Activated CD8-positive, alpha-beta T cell treated with anti-CD3 and anti-CD28 coated beads for 36 hours (primary cell): ENCODE measurements at places on chromosomes 4 and X. TPM values are rescaled to one million over a fixed set of nuclear protein-coding genes. Genes with fewer than 3 reads are reported as not detected.
A peak's percentile ranks its signal among the peaks of the same experiment; 100 is the strongest.

DNA sequence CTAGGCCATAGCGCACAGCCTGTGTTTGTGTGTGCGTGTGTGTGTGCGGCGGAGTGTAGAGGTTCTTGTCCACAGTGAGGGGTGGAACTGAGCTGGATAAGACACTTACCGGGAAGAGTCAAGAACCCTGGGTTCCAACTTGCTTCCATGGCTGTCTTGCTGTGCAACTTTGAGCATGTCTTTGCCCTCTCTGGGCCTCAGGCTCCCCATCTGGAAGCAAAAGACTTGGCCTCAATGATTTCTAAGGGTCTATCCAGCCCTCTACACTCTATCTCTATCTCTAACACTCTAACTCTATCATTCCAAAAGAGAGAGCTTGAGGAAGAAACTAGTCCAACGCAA lies 121.3 kb upstream of the PJA1 start:
- H3K27me3 ChIP-seq: no peaks in the 10 kb centered on the region
- no peak overlapping the region for H3K4me3 ChIP-seq
- H3K36me3 ChIP-seq: no peaks in the 10 kb centered on the region

DNA sequence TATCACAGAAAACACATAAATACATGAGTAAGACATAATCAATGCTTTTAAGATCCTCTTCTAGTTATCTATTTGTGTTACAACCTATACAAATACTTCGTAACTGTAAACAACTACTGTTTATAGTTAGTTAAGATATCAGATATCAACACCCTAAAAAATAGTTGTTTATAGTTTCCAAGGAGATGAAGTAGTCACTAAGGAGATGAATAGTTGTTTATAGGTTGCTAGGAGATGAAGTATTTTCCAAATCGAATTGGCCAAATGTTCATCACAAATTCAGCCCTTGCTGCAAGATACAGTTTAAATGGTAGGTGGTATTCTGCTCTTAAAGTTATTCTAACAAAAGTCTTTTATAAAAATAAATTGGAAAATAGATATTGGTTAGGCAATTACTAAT lies 618.2 kb upstream of the PCDH10 start:
- no peak overlapping the region for H3K27ac ChIP-seq
- no peaks in the 10 kb centered on the region for H3K4me1 ChIP-seq
- DNase-seq: no peak
- no peak overlapping the region for H3K4me3 ChIP-seq
- no peaks in the 10 kb centered on the region for H3K36me3 ChIP-seq

GRCh38 chr4:159400558-159401225 lies 297.8 kb downstream of the RAPGEF2 start:
- H3K4me1 ChIP-seq: no peaks in the 10 kb centered on the region
- no peak for DNase-seq
- H3K36me3 ChIP-seq: no peaks in the 10 kb centered on the region
- H3K27ac ChIP-seq: no peak overlapping the region
- H3K27me3 ChIP-seq: peaks cover 11% of the 10 kb centered on the region

- H3K4me1 ChIP-seq: no peaks in the 10 kb centered on the region
- peaks cover 34% of the 10 kb centered on the region for H3K27me3 ChIP-seq
- H3K36me3 ChIP-seq: no peaks in the 10 kb centered on the region
- no peak overlapping the region for H3K4me3 ChIP-seq
These were observed 57.1 kb downstream of the ENPEP start for GRCh38 chr4:110532901-110533589.

DNA sequence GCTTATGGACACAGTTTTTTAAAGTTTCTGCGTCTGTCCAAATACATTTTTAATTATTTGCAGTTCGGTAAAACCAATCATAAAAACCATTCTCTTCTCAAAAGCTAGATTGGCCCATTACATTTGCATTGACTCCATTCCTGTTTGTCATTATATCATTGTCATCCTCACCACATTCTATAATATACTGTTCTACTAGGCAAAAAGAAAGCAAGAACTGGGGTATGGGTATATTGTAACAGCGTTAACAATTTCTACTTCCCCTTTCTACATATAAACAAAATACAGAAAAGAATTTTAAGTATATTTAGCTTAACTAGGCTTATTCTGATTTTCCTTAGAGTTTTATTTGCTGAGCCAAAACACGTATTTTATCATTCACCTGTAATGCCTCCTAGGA lies 91.8 kb downstream of the RAP1GDS1 start:
- DNase-seq: no peak
- no peaks in the 10 kb centered on the region for H3K4me1 ChIP-seq
- H3K27me3 ChIP-seq: no peaks in the 10 kb centered on the region
- no peak overlapping the region for H3K27ac ChIP-seq
- H3K4me3 ChIP-seq: no peak overlapping the region

- H3K4me3 ChIP-seq: no peak overlapping the region
- H3K27ac ChIP-seq: no peak overlapping the region
- H3K36me3 ChIP-seq: no peaks in the 10 kb centered on the region
- H3K27me3 ChIP-seq: no peaks in the 10 kb centered on the region
- no peaks in the 10 kb centered on the region for H3K4me1 ChIP-seq
- DNase-seq: no peak
These were observed 80.8 kb downstream of the AWAT2 start for GRCh38 chrX:69968950-69969349.

GRCh38 chr4:88788895-88789294 lies 91.3 kb upstream of the NAP1L5 start:
- no peak overlapping the region for H3K27ac ChIP-seq
- H3K27me3 ChIP-seq: no peaks in the 10 kb centered on the region
- no peak for DNase-seq
- H3K4me1 ChIP-seq: peaks cover 16% of the 10 kb centered on the region
- no peak overlapping the region for H3K4me3 ChIP-seq

- peaks cover 2% of the 10 kb centered on the region for H3K27me3 ChIP-seq
- no peak for DNase-seq
- no peak overlapping the region for H3K4me3 ChIP-seq
- no peak overlapping the region for H3K27ac ChIP-seq
- H3K4me1 ChIP-seq: peaks cover 20% of the 10 kb centered on the region
These were observed 66.8 kb downstream of the GAB1 start for GRCh38 chr4:143403553-143403820.

DNA sequence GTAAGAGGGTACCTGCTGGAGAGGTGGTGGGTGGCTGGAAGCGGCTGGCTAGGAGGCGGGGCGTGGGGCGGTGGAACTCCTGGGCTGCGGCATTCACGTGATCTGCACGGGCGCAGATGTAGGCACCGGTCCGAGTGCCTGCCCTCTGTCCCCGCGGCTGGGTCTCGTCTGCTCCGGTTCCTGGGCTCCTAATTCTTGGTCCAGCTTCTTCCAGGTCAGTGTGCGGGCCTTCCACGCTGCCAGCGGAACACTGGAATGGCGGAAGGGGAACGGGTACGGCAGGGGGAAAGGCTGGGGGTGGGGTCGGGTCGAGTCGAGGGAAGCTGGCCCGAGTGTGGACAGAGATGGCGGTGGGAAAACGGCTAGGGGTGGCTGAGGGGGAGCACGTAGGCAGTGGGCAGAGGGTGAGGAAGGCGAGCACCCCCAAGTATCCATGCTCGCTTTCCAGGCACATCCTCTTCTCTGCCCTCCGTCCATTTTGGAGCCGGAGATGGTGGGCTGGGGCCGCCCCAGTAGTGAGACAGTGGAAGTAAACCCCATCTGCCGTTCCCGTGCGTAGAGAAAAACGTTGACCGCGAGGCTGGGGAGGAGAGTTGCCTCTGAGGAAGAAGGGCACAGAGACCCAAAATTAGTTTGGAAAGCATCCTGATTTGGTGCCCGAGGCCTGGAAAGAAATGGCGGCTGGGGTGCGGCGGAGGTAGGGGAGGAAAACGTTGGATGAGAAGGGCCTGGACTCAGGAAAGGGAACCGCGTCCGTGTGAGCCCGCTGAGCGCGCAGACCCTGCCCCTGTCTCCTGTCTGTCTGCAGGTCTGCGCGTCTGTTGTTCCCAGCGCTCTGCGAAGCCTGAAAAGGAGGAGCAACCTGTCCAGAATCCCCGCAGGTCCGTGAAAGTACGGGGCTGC lies at the start of gene TCEAL4:
TSS of gene TCEAL4 (plus strand) at position 105 of the 903 bp plus-strand sequence. CDS start 1,161 bp downstream, outside the sequence.
- DNase-seq: peak; percentile 66
- H3K27ac ChIP-seq: peak within 1 kb of the TSS; percentile 65
- H3K27me3 ChIP-seq: peaks cover under 1% of the 10 kb centered on the region
- no peaks in the 10 kb centered on the region for H3K36me3 ChIP-seq
- peak within 1 kb of the TSS; percentile 83 for H3K4me3 ChIP-seq

The GAGE2A gene
- not detected for total RNA-seq

The UFSP2 gene
- total RNA-seq: 32.0 TPM

The TEX11 gene
- not detected for total RNA-seq
